AG08396 (cell line): ENCODE measurements at places on chromosomes 6 and 20.
A peak's percentile ranks its signal among the peaks of the same experiment; 100 is the strongest.

- no peak for DNase-seq
Observed at GRCh38 chr6:82257088-82257774, 9.7 kb upstream of the IBTK start.

DNA sequence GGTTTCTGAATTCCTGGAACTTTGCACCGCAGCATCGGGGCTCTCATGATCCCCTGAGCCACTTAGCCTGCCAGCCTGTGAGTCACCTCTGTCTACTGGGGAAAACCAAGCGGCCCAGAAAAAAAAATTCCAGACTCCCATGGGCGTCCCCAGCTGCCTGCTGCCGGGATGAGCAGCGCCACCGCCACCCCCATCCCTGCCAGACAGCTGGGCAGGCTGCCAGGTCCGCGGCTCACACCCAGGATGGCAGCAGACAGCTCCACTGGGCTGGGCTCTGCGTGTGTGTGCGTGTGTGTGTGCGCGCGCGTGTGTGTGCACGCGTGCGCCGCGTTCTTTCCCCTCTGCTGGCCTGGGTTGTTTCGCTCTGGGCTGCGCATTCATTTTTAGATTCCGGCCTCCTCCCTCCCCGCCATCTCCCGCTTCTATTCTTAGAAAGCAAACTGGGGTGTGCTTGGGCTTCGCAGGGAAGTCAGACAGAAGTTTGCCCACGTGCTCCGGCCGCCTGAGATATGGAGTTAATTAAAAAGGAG is 38.9 kb upstream of the PMEPA1 start:
- peak; percentile 75 for DNase-seq

DNA sequence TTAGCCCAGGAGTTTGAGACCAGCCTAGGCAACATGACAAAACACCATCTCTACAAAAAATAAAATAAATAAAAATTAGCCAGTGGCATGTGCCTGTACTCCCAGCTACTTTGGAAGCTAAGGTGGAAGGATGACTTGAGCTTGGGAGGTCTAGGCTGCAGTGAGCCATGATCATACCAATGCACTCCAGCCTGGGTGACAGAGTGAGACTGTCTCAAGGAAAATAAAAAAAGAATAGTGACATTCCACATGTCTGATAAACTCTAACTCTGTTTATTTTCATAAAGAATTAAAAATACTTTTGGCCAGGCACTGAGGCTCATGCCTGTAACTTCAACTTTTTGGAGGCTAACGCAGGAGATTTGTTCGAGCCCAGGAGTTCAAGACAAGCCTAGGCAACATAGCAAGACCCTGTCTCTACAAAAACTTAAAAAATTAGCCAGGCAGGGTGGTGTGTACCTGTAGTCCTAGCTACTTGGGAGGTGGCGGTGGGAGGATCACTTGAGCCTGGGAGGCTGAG is 115.1 kb downstream of the GJA1 start:
- DNase-seq = no peak

- no peak for DNase-seq
Observed at GRCh38 chr6:68039641-68040311, 595.3 kb upstream of the ADGRB3 start.

- DNase-seq = no peak
Observed at GRCh38 chr6:145349950-145350510, 385.3 kb downstream of the EPM2A start.

DNA sequence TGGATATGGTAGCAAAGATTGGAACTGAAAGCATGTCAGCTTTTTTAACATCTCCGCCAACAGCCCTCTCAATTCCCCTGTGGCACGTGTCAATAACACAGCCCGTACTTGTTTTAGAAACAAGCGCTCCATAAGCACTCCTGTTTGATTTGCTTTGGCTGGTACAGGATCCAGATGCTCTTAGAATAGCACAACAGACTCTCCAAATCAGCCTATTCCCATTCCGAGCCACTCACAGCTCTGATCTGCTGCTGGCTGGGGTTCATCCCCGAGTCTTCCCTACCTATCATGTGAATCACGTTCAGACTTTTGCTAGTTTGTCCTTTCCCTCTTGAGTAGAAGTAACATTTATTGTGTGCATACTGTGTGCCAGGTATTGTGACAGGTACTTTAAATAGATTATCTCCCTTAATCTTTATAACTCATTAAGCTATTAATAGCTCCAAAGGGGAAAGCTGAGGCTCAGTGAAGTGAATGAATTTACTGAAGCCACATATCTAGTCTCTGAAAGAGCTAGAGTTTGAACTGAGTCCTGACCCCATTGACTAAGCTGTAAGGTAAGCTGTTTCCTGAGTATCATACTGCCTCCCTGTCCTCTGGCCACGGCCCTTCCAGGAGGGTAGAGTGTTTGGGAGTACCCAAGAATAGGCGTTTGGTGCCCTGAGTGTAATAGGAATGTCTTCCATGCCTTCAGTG is 46.7 kb downstream of the RALY start:
- no peak for DNase-seq

- DNase-seq = no peak
Observed at GRCh38 chr20:34512955-34513419, 3.2 kb upstream of the DYNLRB1 start.

GRCh38 chr6:56581296-56581925 is 61.3 kb downstream of the DST start:
- no peak for DNase-seq

DNA sequence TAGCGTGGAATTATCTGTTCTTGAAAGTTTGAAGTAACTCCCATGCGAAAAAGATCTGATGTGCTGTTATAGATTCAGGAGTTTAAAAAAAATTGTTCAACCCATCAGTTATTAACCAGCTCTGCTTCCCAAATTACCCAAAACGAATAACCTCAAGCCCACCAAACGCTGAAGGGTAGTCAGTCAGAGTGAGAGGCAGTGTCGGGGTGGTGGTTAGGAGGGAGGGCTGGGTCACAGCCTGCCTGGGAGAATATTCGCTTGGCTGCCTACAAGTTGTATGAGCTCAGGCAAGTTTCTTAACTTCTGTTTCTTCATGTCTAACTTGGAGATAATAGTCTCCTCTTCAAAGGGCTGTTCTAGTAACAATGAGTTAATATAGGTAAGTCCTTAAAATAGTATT is 114.6 kb downstream of the JPH2 start:
- no peak for DNase-seq

DNA sequence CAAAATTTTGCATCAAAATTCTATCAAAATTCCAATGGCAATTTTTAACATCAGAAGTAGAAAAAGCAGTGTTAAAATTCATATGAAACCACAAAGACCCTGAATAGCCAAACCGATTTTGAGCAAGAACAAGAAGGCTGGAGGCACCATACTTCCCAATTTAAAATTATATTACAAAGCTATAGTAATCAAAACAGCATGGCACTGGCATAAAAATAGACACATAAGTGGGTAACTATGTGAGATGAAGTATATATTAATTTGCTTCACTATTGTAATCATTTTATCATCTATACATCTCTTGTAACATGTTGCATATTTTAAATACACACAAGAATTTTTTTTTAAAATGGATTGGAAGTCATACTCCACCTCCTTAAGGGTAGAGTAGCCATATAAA is 77.4 kb downstream of the PAK5 start:
- no peak for DNase-seq

GRCh38 chr6:87660226-87660911 is 41.7 kb downstream of the AKIRIN2 start:
- DNase-seq = peak; percentile 68

GRCh38 chr6:33429750-33430052 is 9.8 kb downstream of the SYNGAP1 start:
- no peak for DNase-seq

DNA sequence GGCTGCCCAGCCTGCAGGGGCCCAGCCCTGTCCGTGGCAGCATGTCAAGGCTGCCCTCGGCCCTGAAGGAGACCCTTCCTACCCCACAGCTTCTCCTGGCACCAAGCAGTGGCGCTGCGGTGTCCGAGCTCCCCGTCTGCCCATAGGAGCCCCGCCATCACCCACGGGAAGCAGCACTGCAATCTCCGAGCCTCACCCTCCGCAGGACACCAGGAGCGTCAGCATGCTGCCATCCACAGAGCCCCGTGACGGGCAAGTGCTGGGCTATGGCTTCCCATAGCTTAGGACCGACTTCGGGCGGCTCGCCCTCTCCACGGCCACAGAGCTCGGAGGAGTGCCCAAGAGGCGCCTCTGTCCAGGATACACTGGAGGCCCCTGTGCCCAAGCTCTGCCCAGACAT is 25.1 kb downstream of the YTHDF1 start:
- no peak for DNase-seq

GRCh38 chr20:43550456-43550855 is 8.4 kb upstream of the SGK2 start:
- DNase-seq = no peak

GRCh38 chr20:61430228-61430624 is 178.2 kb downstream of the CDH4 start:
- DNase-seq = no peak

GRCh38 chr20:3820048-3820900 is at the start of gene AP5S1:
Gene AP5S1 (plus strand): TSS chr20:3820547. CDS start chr20:3822118, 1,571 bp downstream.
- DNase-seq = peak; percentile 92

GRCh38 chr6:89985751-89986493 is 91.7 kb downstream of the GJA10 start:
- peak; percentile 69 for DNase-seq

- no peak for DNase-seq
Observed at GRCh38 chr20:59670786-59671492, 66.6 kb downstream of the PHACTR3 start.

DNA sequence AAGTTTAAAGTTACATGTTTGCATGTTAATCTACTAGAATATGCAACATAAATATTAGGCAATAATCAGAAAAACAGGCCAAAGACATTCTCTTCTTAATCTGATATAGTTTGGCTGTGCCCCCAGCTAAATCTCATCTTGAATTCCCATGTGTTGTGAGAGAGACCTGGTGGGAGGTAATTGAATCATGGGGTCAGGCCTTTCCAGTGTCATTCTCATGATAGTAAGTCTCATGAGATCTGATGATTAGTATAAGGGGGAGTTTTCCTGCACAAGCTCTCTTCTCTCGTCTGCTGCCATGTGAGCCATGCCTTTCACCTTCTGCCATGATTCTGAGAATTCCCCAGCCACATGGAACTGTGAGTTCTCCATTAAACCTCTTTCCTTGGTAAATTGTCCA is 1241.7 kb upstream of the ADGRB3 start:
- no peak for DNase-seq

GRCh38 chr6:35808688-35809087 is 3.5 kb downstream of the LHFPL5 start:
- no peak for DNase-seq

GRCh38 chr6:13384506-13384905 is 56.2 kb upstream of the TBC1D7 start:
- DNase-seq = no peak

DNA sequence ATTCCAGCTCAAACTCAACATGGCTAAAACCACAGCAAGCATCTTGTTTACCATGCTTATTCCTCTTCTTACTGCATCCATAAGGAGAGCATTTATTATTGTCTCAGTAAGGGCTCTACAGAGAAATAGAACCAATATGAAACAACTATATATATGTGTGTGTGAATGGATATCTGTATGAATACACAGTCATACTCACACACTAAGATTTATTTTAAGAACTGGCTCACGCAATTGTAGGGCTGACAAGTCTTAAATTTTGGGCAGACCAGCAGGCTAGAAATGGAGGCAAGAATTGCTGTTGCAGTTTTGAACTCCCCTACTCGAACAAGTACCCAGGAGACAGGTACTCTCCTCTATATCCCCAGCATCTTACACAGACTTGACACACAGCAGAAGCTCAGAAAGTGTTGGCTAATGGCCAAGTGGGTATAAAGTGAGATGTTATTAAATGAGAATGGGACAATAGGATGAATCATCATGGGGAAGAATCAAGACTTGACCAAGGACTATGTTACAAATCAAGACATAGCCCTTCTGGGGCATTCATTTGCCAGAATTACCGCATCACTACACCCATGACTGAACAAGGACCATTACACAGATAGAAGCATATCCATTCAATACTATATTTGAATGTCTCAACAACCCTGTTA is 13.0 kb downstream of the ZHX3 start:
- no peak for DNase-seq

GRCh38 chr6:84804720-84805119 is 40.3 kb upstream of the TBX18 start:
- DNase-seq = no peak

- no peak for DNase-seq
Observed at GRCh38 chr6:26271668-26272024, 93.4 kb upstream of the BTN3A2 start.

- DNase-seq = no peak
Observed at GRCh38 chr6:37503309-37503965, 3.7 kb upstream of the CCDC167 start.

- no peak for DNase-seq
Observed at GRCh38 chr6:141261672-141262060, 871.1 kb upstream of the GJE1 start.

DNA sequence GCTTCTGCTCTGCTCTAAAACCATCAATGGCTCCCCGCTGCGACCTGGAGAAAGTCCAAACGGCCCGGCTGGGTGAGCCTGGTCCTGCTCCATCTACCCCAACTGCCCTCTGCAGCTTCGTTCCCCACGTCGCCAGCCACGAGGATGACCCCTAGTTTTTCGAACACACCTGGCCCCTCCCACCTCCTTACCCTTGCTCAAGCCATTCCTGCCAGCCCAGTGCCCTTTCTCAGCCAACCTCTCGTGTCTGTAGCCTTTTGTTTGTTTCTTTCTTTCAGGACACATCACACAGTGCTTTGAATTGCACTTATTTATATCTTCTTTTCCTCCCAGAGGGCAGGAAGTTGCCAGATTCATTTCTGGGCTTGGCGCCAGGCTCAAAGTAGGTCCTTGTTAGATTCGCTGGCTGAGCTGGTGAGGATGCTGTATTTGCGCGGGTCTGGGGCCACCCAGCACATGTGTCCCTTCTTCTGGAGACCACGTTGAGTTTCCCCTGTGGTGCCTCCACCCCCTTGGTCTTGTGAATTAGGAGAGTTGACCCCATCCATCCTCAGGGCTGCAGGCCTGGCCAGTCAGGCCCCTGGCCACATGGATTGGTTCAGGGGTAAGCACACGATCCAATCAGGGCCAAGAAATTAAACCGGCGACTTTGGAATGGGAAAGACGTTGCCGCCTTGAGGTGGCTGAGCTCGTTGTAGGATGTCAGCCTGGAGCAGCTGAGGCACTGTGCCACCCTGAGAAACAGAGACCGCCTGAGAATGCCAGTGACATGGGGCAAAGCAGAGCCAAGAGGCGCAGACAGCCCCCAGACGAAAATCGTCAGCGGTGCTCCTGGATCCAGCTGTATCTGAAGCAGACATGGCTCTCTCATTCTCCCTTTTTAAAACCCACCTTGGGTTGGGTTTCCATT is 156.0 kb downstream of the CEBPB start:
- DNase-seq = peak; percentile 73

GRCh38 chr20:59784791-59785668 is 148.4 kb downstream of the SYCP2 start:
- no peak for DNase-seq

- peak; percentile 58 for DNase-seq
Observed at GRCh38 chr20:49951151-49951550, 15.0 kb downstream of the RNF114 start.
